Pulmonary artery endothelial cell (primary cell): ENCODE measurements at places on chromosomes 6 and 20. TPM values are rescaled to one million over a fixed set of nuclear protein-coding genes. Genes with fewer than 3 reads are reported as not detected.

The PDYN gene
- total RNA-seq: not detected in 2 replicates

The FOXF2 gene
- total RNA-seq: not detected in 2 replicates

The CFAP206 gene
- 0.04 and 0.20 TPM in 2 replicates for total RNA-seq

The GSTA2 gene
- not detected in 2 replicates for total RNA-seq

The PTCRA gene
- total RNA-seq: not detected in 2 replicates

The COL10A1 gene
- not detected in 2 replicates for total RNA-seq

The ZSCAN23 gene
- total RNA-seq: 0.07 and 0.14 TPM in 2 replicates

The OLIG3 gene
- total RNA-seq: not detected in 2 replicates

GRCh38 chr20:55977690-55978459, 27.4 kb downstream of the CBLN4 start:
- DNase-seq: no peak

- no peak for DNase-seq
These were observed 5.2 kb downstream of the HAO1 start for GRCh38 chr20:7935027-7935551.

- no peak for DNase-seq
These were observed 63.4 kb downstream of the VEGFA start for GRCh38 chr6:43833223-43833995.

DNA sequence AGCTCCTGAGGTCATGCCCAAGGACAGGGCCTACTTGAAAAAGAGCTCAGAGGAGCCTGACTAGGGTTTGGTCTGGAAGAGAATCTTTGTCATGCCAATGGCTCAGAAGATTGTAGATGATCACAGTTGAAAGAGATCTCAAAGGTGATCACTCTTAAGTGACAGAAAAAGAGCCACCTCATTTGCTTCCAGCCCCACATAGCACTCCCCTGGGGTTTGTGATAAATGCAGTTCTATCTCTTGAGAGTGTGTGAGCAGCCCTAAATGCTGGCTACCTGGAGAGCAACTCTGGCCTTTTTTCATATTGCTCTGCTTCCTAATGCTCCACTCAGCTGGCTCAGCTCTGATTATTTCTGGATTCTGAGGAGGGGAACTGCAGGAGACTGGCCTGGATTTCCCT, 39.3 kb downstream of the KLHL32 start:
- DNase-seq: no peak

DNA sequence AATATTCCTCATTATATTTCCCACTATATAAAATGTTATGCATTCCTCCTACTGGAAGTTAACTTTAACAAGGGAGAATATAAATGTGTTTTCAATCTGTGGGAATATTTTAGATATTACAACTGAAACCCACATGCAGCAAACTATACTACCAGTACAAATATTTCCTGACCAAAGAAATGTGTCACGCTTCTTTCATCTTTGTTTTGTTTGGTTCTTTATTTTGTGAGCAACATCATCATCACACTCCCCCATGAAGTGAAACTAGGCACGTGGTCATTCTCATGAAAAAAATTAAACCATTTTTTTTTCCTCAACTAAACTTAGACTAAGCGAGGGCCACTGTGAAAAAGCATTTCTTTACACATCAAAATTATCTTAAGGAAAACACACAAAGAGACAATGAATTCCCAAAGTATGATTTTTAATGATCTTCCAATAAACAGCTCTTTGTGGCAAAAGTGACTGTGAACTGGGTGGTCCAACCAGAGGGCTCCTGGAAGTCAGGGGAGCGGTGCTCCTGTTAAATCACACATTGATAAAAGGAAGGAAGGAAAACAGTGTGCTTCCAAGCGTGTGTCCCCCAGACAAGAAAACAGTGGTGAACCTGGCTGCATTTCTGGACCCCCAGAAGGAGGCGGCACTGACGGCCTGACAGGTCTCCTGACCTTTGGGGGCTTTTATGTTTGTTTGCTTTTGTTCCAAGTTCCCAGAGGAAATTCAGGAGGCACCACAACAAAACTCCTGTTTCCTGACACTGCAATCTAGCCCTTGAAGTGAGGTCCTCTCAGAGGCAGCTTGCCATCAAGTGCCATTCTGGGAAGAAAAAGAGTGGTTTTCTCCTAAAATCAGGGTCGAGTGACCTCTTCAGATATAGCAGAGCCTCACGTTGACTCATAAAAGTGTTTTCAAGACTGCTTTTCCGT, 166.8 kb upstream of the FOXQ1 start:
- DNase-seq: no peak

DNA sequence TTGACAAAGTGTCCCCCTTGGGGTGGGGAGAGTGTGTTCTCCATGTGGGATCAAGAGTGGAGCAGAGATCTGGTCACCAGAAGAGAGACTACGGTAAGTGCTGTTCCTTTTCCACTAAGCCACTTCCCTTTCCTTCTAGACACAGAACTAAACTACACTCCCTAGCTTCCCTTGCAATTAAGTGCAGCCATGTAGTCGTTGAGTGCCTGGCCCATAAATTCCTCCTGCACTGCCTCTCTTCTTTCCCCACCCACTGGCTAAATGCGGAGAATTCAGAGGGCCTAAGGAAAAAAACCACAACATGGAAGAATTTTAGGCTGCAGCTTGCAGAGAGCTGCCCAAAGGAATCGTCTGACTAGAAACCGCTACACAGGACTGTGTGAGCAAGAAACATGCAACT, 1.5 kb downstream of the WDR27 start:
- no peak for DNase-seq

DNA sequence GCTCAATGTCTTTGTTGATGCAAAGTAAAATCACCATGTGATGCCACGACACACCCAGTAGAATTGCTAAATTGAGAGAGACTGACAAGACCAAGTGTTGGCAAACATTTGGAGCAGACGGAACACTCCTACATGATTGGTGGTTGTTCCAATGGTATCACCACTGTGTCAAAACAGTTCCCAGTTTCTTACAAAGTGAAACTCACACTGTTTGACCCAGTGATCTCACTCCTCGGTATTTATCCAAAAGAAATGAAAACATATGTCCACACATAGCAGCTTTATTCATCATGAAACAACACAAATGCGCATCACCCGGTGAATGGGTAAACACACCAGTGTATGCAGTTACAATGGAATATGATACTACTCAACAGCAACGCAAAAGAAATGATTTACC, 74.0 kb upstream of the SULF2 start:
- DNase-seq: no peak

GRCh38 chr6:6412700-6413099, 92.2 kb upstream of the F13A1 start:
- no peak for DNase-seq

- DNase-seq: no peak
These were observed 280.0 kb upstream of the SPTLC3 start for GRCh38 chr20:12728782-12729181.

DNA sequence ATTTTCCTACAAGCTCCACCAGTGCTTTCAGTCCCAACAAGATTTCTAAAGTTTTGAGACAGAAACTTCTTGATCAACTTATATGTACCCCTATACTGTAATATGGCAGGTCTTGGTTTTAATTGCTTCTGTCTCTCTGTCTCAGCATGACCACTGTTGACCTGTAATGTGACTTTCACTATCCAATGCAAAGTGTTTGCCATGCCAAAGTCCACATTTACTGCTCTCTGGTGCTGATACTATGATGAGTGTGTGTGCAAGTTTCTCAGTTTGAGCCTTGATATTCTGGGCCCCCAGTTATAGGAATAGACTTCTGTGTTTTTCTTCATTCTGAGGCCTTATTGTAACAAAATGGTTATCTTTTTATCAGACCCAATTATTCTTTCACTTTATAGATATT, 45.8 kb downstream of the OR2J2 start:
- no peak for DNase-seq

DNA sequence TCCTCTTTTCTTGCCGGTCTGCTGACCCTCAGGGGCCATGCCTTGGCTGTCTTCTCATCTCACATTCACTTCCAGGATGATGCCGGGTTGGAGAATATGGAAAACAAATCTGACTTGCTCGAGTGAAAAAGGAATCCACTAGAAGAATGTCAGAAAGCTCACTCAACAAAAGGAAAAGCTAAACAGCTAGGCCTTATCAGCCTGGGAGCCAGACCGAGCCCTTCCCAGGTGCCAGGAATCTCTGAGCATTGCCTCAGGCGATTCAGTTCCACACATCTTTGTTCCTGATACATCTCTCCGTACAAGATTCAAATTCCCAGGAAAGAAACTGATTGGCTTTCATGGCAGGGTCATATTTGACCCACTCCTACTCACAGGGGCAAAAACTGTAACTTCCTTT, 9.2 kb upstream of the OSER1 start:
- DNase-seq: no peak

DNA sequence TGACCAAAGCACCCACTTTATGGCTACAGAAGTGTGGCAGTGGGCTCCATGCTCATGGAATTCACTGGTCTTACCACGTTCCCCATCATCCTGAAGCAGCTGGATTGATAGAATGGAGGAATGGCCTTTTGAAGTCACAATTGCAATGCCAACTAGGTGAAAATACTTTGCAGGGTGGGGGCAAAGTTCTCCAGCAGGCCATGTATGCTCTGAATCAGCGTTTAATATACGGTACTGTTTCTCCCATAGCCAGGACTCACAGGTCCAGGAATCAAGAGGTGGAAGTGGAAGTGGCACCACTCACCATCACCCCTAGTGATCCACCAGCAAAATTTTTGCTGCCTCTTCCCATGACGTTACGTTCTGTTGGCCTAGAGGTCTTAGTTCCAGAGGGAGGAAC, 60.5 kb upstream of the GMDS start:
- DNase-seq: no peak

GRCh38 chr6:35359744-35360348, 17.5 kb downstream of the PPARD start:
- no peak for DNase-seq

DNA sequence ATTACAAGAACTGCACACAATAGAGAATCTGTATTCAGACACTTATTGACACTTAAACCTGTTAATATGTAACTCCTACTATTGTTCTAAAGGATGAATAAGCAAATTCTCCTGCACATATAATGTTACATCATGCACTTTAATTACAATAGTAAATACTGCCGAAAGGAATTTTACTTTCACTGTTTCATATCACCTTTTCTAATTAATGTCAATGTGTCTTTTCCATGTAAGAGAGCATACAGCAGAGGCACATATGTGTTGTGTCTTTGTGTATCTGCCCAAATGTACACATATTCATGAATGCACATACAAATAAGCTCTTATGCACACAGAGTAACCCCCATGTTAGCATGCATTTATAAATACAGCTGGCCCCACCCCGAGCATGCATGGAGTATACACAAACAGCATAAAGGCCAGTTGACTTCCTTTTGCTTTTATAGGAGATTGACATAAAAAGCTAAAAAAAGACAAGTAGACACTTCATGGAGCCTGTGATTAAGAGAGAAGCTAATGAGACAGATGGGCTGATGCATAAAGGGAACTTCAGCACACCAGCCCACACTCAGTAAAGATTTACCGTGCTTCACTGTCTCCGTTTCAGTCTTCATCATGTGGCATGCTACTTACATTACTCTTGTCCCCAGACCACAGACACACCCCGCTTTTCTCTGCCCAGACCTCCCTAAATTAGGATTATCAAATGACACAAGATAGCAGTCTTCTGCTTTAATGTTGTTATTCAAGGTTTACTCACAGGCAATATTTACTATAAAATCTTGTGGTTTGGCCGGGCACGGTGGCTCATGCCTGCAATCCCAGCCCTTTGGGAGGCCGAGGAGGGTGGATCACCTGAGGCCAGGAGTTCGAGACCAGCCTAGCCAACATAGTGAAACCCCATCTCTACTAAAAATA, 184.6 kb downstream of the ATXN1 start:
- DNase-seq: no peak

- no peak for DNase-seq
These were observed 58.1 kb upstream of the FOXQ1 start for GRCh38 chr6:1253816-1254215.

DNA sequence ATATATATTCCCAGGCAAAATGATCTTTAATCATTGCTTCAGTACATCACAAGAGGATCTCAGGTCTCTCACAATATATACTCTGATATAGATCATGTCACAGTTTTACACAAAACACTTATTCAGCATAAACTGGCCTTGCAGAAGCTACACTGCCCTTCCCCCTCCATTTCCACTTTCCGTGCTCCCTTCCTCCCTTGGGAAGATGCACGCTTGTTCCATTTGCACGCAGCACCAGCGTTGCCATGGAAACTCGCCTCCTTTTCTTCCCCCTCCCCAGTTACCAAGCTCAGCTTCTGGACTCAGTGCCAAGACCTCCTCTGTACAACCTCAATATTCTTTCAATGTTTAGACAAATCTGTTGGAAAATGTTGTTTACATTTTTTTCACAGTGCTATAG, 154.6 kb downstream of the RFPL4B start:
- no peak for DNase-seq

GRCh38 chr6:25360621-25361020, 81.4 kb downstream of the CARMIL1 start:
- DNase-seq: no peak

DNA sequence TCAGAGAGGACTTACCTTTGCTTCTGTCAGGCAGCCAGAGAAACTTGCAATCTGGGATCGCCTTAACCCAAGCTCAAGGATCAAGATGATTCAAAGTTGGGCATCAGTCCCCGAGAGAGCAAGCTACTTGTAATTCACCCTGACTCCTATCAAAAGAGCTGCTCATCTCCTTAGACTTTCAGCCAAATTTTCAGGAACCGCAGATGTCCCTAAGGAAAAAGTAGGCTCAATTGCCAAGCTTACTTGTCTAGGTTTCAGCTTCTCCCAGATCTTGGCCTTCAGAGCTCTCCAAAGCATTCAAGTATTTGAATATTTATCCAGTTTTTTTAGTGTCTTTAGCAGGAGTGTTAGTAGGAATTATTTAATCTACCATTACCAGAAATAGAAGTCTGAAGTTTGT, 434.1 kb upstream of the MMS22L start:
- DNase-seq: no peak

DNA sequence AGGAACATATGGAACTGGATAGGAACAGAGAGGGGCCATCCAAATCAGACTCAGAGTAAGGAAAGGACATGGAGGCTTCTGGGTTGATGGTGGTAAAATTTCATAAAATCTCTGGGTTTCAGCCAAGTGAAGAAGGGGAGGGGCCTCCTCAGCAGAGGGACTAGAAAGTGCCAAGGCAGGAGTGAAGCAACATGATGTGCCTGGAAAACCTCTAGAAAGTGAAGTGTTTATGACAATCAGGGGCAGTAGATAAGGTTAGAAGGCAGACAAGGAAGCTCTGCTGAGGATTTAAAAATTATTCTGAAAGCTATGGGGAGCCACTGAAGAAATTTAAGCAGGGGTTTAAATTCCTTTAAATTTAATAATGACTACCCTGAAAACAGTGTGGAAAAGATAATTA, 126.0 kb upstream of the TENT5A start:
- DNase-seq: no peak

DNA sequence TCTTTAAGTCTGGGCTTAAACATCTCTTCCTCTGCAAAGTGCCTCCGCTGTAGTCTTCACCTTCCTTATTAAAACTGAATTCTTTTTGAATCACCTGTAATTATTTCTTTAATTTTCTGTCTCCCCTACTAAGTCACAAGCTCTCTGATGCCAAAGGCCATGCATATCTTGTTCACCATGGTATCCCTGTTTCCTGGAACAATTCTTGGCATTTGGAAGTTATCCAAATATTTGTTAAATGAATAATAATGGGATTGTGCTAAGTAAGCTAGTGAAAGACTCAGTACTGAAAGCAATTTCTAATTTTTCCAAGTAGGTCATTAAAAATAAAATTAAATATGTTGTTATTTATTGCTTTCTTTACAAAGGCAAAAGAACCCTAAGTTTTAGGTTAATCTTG, 12.2 kb downstream of the SNAP91 start:
- peak; percentile 39 for DNase-seq
